ENCODE measurements at places on chromosomes 2 and 18.

GRCh38 chr2:195652911-195653310, 4.1 kb upstream of the SLC39A10 start:
- peak; percentile 48 for DNase-seq

- DNase-seq, result peak; percentile 79
Measured at GRCh38 chr2:85737481-85737880, 16.3 kb upstream of the ATOH8 start.

- DNase-seq, result no peak
Measured at GRCh38 chr2:85830645-85831044, 58.1 kb downstream of the ST3GAL5 start.

- no peak for DNase-seq
Measured at GRCh38 chr2:190802626-190803209, 77.9 kb upstream of the GLS start.

GRCh38 chr2:109222825-109223471, 93.9 kb downstream of the SH3RF3 start:
- DNase-seq, result no peak

- DNase-seq, result peak; percentile 74
Measured at GRCh38 chr2:137910641-137911040, 53.6 kb upstream of the HNMT start.

DNA sequence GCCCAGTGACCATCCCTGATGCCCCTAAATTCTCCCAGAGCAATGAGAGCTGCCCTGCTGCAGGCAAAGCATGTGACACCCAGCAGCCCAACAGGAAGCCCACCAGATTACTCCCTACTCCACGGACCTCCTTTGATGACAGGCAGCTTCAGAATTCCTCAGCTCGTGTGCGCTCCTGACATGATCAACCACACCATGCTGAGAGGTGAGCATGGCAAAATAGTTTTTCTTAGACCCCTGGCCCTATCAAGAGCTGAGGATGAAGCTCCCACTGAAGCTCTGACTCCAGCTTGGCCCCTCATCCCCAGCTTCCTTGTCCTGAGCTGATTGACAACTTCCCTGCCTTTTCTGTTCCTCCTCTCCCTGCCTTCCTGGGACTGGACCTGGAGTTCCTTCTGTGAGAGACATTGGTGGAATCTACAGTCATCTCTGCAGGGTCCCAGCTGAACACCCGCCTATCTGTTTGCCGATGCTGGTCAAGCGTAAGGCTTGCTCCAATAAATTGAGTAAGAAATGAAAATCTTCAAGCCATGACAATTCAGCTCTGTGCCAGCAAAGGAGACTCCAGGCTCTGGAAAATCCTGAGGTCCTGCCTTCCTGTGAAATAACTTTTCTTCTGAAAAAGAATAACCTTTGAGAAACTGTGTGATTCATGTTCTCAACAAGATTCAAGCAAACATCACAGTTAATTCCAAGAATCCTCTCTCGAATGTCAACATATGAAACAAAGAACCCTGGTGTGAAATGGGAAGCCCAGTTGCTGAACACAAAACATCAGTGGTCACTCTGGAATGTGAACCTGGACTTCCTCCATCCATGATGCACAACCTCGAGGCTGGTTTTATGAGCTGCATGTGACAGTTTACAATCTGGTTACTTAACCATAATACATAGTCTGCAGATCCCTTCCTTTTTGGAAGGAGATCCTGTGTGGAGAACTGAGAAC, 201.1 kb downstream of the SPP2 start:
- DNase-seq, result peak; percentile 82

- no peak for DNase-seq
Measured at GRCh38 chr2:28688818-28689217, 62.8 kb upstream of the PPP1CB start.

DNA sequence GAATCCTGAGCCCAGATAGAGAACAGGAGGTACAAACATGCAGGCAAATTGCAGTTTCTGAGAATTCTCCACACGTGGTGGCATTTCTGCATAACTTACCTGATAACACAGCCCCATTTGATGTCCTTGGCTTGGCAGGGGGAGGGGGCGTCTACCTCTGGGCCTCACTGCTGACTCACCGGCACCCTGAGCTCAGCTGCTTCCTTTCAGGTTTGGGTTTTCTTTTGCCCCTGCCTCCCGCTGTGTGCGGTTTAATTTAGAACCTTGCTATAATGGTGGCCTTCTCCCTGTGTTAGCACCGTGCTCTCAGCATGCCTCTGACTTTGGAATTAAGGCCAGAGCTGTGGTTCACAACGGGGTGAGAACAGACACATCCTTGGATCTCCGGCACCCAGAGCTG, 4.4 kb downstream of the CTIF start:
- no peak for DNase-seq

GRCh38 chr2:105313877-105314276, 15.7 kb downstream of the TGFBRAP1 start:
- no peak for DNase-seq

- no peak for DNase-seq
Measured at GRCh38 chr2:202423139-202423538, 47.0 kb downstream of the BMPR2 start.

- peak; percentile 21 for DNase-seq
Measured at GRCh38 chr2:27133195-27133875, 1.1 kb downstream of the PREB start.

GRCh38 chr2:41024816-41025215, 572.9 kb upstream of the SLC8A1 start:
- no peak for DNase-seq

DNA sequence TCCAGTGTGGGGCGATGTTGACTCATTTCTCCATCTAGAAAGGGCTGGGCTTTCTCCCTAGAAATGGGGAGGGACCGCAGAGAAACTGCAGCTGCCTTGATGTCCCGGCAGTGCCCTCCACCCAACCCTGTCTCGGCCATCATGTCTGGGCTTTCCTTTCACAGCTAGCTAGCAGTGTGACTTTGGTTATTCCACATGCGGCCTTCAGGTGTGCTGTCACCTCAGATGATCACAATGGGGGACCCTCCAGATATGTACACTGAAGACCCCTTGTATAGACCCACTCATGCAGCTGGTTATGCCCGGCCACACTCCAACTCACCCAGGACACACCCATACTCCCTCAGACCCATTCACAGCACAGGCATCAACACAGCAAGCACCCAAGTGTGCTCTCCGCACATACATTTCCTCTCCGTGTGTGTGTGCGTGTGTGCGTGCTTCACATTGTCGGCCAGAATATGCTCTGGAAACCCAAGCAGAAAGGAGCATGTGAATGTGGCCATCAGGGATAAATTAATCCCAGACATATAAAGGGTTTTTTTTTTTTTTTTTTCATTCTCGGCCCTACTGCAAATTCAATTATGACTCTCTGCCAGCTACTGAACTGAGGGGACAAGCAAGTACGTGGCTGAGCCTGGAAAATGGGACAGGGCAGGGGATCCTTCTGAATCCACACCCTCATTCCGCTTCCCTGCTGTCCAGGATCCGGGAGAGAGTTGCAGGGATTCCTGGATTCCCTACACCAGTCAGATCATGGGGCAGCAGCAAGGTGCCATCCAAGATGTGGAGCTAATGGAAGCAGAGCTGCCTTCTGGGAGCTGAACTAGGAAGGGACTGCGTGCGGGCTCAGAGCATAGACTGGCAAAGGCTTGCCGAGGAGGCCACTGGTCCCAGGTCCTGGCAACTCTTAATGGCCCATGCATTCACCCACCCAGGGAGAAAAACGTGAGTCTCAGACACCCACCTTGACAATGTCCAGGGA, 240.2 kb downstream of the DYSF start:
- DNase-seq, result no peak

- DNase-seq, result peak; percentile 26
Measured at GRCh38 chr18:11752116-11752911, 63.2 kb downstream of the GNAL start.

GRCh38 chr2:238141541-238142318, 3.3 kb downstream of the KLHL30 start:
- no peak for DNase-seq

- DNase-seq, result peak; percentile 79
Measured at GRCh38 chr18:43847164-43848091, 570.1 kb upstream of the SYT4 start.

GRCh38 chr2:238431-238830, 25.4 kb downstream of the SH3YL1 start:
- no peak for DNase-seq

DNA sequence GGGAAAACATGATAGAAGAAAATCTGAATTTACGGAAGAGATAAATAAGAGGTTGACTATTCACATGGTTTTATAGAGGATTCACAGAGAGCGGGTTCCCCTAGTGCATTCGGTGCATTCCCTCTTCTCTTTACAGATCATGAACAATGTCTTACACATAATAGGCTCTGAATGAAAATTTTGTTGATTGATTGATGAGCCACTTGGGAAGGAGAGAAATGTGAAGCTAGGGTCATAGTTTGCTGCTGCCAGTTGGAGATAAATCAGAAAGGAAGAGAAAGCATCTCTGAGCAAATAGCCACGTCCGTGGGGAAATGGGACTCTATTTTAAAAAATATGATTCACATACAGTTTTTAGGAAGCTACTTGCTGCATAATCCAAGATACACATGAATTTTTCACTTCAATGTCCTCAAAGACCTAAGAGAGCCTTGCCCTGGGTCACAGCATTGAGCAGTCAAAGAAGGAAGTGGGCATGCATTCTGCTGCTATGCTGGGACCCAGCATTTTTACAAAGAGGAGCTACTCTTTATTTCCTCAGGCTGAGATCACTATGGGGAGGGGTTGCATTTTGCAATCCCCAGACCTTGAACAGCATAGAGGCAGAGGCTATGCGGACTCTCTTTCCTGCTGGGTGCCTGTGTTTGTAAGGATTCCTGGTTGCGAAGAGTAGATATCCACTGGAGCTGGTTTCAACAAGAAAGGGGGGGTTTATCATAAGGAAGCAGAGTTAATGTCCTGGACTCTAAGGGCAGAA, 395.3 kb downstream of the TSN start:
- no peak for DNase-seq

DNA sequence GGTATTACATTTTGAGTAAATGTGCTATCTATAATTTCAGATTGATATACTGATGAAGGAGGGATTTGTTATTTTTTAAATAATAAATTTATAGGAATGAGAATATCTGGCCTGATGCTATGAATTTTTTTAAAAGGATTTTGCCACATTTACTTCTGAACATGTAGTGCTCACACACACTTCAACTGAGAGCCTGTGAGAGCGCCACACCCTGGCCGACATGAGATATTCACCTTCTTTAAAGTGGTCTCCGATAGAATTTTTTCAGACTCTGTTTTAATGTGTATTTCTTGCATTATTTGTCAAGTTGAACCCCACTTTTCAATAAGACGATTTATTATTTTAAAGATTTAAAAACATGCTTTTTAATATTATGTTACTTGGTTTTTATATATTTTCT, 813.3 kb downstream of the DCC start:
- DNase-seq, result peak; percentile 13
